ENCODE measurements at places on chromosomes 1 and 21. TPM values are rescaled to one million over a fixed set of nuclear protein-coding genes. Genes with fewer than 3 reads are reported as not detected.

CFAP57 gene
- 0.47 TPM for total RNA-seq

ARTN gene
- 5.7 TPM for total RNA-seq

LRRC8C gene
- total RNA-seq, result 10.1 TPM

NOS1AP gene
- total RNA-seq, result 7.0 TPM
